ENCODE measurements at places on chromosomes 4 and X. TPM values are rescaled to one million over a fixed set of nuclear protein-coding genes. Genes with fewer than 3 reads are reported as not detected.

DNA sequence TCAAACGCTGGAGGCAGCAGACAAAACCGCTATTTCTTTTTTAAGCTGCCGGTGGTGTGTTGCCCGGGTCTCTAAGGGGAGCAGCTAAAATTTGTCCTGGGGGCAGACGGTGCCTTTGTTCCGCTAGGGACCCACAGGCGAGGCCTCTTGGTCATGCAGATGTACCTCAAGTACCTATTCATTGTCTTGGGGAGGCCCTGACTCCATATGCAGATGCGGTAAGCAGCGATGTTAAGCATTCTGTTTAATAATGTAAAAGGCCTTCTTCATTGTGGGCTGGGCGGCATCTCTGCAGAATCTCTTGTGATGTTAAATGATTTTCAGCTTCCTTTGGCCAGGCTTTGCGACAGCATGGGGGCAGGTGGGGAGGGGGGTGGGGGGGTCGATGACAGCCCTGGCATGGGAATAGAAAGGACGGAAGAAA, 98.9 kb upstream of the PJA1 start:
- no peak for DNase-seq

DNA sequence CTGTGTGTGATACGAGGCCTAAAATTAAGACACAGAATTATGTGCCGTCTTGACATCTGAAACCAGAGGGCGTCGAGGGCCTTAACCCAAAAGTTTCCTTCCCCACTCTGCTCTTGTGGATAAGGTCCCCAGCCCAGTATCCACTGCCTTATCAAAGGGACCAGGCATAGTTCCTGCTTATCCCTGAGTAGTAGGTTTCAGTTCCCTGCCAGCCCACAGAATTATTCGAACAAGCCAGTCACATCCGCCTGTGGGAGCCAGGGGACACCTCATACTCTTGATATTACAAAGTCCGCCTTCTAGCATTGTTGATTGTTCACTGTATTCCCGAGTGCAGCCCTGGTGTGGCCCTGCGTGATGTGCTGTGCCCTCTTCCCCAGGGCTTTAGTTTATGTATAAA, 5.4 kb upstream of the MMRN1 start:
- no peak for DNase-seq

DNA sequence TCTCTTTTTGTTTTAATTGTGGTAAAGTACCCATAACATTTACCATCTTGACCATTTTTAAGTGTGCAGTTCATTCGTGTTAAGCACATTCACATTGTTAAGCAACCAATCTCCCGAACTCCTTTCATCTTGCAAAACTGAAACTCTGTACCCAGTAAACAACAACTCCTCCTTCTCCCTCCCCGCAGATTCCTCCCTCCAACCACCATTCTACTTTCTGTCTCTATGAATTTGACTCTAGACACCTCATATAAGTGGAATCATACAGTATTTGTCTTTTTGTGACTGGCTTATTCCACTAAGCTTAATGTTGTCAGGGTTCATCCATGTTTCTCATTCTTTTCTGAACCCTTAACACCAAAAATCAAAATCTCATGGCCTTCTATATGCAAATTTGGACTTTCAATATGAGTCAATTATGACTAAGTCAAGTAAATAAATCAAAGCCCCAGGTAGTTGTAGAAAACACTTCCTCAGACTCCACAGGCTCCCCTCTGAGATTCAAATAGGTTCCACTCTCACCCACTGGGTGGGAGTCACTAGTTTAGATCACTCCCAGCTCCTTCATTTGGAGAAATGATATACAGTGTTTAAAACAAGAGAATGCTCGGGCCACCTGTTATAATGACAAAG, 9.8 kb upstream of the RTL5 start:
- no peak for DNase-seq

GRCh38 chrX:97089116-97089515, 205.4 kb downstream of the RPA4 start:
- no peak for DNase-seq

DNA sequence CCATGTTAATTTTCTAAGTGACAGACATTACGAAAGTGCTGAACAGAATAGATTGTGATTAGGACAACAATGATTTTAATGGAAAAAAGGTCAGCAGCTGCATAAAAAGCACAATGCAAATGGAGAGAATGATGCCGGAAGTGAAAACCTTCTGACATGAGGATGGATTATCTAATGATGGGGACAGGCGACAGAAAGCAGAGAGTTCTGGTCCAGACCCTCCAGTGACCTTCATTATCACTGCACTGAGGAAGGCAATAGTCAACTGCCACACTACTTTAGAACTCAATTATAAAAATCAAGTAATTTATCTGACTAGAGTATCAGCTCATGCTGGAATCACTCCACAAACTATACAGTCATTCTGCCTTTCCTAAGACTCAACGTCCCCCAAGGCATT, 746.1 kb upstream of the EPHA5 start:
- DNase-seq = no peak

GRCh38 chr4:77699731-77700210, 94.2 kb downstream of the CXCL13 start:
- peak; percentile 73 for DNase-seq

GRCh38 chr4:145690610-145691009, 10.7 kb downstream of the C4orf51 start:
- DNase-seq = no peak

GRCh38 chr4:181569553-181569952, 673.6 kb upstream of the TENM3 start:
- DNase-seq = peak; percentile 46

DNA sequence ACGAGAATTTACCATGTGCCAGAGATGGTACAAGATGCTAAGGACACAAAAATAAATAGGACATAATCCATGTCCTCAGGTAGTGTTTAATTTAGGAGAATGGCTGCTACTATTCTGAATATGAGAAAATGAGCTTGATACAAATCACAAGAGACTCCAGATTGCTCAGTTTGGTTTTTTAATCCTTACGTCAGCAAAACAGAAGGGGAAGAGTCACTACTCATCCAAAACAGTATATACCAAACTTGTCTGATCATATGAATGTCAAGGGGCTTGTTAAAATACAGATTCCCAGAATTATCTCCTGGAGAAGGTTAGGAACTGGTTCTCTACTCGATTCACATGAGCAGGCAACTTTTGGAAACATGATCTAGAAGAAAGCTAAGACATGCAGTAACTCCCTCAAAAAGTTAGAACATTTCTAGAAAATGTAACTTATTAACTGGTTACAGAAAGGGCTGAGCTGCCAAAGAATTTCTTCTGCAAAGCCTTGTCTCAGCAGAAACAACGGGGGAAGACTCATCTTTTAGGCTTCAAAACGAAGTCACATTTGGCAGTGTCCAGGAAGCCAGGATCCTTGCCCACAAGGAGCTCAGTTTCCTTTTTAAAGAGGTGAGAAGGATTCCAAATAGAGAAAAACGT, 3.4 kb downstream of the AIFM1 start:
- DNase-seq = no peak

DNA sequence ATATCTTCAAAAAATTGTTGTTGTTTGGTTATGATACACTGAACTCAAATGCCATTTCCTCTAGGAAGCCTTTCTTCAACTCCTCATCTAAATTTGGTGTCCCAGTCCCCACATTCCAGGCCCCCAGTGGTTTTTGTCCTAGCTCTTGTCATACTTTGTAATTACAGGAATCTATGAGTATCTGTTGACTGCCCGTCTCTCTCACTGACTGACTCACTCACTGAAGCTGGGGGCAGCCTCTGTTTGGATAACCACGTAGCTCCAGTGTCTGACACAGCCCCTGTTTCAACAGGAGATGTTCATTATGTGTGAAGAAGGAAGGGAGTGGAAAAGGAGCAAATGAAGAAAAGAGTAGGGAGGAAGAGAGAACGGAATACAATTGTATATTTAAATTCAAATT, 284.1 kb upstream of the TENM3 start:
- DNase-seq = peak; percentile 68

- DNase-seq = no peak
Measured at GRCh38 chr4:54716478-54717065, 58.8 kb downstream of the KIT start.

GRCh38 chrX:37867536-37868153, 20.3 kb upstream of the DYNLT3 start:
- DNase-seq = no peak

GRCh38 chr4:27189683-27190082, 329.0 kb downstream of the STIM2 start:
- DNase-seq = no peak

The MAN2B2 gene
- 50.1 TPM for total RNA-seq

The UGT2B10 gene
- not detected for total RNA-seq

The GUCY1B1 gene
- total RNA-seq = 2.1 TPM

The IL13RA1 gene
- total RNA-seq = 55.8 TPM

The GRIA2 gene
- total RNA-seq = not detected

The MAGEC1 gene
- not detected for total RNA-seq

The REELD1 gene
- not detected for total RNA-seq

The AFF2 gene
- total RNA-seq = 1.1 TPM

The GAGE13 gene
- not detected for total RNA-seq

The TAPT1 gene
- 16.8 TPM for total RNA-seq
